ENCODE measurements at places on chromosomes 6 and 20.

GRCh38 chr6:129641344-129641743, 68.6 kb downstream of the ARHGAP18 start:
- DNase-seq: peak; percentile 57

DNA sequence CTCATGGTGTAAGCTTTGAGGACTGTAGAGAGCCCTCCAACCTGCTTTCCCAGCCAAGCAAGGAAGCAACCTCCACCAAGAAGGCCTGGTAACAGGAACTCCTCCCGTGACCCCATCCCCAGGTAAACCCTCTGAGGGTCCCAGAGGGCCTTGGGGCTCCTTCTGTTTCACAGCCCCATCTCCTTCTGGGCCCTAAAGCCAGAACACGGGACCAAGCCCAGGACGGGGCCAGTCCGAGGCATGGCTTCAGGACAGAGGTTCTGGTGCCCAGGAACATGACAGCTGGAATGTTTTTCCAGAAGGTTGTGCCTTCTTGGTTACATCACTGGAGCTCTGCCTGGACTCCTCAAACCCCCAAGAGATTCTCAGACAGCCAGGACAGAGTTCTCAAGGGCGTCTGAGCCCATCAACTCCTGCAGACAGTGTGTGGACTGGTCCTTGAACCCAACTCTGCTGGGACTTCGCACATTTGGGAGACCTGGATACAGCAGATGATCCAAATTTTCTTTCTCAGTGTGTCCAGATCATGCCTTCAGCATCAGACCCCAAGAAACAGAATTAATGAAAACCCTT, 43.1 kb downstream of the RRBP1 start:
- DNase-seq: no peak

DNA sequence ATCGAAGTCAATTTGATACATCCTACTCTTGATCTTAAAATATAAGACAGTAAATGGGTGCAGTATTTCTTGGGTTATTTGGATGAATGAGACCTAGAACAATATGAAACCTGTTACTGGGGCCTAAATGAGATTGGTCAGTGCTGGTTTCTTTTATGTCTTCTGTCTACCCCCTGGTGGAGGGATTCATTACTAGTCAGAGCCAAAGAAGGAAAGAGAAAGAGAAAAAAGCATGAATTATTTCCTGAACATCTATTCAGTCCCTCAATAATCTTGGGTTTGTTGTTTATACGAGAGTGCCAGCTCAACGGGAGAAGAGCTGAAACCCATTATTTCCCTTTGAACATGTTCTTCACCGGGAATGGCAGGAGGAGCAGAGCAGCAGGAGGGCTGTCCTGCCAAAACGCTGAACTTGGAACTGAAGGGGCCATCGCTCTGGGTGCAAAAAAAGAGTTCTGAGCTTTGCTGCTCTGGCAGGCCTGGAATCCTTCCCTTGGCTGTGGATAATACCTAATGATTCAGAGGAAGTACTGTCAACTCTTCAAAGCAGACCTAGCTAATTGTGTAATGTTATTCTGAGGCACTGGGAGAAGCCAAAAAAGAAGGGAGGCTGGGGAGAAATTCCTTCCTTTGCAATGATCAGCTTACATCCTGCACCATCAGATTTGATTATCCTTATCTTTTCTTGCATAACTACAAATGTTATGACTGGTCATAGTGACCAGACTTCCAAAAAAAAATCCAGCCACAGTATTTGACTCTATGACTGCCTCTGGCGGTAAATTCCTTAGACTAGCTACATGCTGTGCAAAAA, 72.0 kb downstream of the BLOC1S5 start:
- DNase-seq: peak; percentile 82

GRCh38 chr6:50128420-50129005, 78.8 kb upstream of the DEFB112 start:
- DNase-seq: peak; percentile 17

DNA sequence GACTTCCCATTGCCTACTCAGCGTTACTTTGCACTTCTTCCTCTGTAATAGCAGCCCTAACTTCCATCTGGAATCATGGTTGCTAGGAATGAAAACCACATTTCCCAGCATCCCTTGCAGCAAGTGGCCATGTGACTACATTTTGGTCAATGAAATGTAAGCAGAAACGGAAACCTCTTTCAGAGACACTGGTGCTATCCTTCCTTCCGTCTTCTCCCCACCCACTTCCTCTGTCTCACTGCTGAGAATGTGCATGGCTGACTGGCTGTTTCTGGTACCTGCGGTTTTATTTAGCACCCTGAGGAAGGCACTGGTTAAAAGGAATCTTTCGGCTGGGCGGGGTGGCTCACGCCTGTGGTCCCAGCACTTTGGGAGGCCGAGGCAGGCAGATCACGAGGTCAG, 107.4 kb downstream of the SCML4 start:
- DNase-seq: no peak

- DNase-seq: no peak
Measured at GRCh38 chr20:61340157-61340556, 88.1 kb downstream of the CDH4 start.

GRCh38 chr6:37435816-37436215, 2.8 kb downstream of the CMTR1 start:
- DNase-seq: no peak

DNA sequence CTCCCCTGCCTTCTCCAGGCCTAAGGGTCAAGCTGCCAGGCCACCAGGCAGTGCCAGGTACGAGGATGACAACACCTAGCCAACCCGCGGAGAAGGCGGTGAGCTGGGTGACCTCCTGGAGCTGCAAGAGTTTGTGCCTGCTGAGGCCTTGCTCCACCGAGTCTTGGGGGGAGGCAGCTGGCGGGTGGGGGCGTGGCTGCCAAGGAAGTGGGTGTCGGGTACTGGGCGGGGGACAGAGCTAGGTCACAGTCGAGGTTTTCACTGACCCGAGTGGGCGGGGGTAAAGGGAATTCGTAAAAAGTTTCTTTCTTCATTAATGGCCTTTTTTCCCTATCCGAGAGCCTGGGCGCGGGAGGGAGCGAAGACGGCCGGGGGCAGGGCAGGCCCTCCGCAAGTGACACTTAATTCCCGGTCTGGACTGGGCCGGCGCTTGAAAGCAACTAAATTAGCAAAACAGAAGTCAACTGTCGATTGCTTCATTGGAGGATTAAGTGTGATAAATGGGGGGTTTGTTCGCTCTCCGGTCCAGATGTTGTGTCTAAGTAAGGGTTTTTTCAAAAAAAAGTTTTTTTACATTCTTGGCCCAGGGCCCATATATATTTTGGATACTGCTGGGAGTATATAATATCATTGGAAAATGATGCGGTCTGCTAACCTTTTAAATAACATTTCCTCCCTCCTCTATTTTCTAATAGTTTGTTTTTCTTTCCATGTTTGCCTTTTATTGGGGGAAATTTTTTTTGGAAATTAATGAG, 43.1 kb upstream of the FOXP4 start:
- no peak for DNase-seq

DNA sequence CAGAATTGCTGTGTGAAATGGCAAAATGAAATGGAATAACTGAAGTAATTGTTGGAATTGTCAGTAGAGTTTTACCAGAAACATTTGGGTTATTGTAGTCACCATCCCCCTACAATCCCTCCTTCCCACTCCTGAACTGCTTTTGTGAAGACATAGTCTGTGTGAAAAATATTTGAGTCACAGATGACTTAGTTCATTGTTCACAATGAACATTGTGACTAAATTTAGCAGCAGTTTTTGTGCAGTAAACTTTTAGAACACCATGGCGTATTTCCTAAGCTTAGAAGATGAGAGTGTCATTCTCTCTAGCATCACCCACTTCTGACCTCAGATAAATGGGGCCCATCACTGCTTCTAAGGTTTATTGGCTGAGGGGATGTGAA, 11.0 kb downstream of the OTOR start:
- DNase-seq: no peak

- peak; percentile 30 for DNase-seq
Measured at GRCh38 chr6:153038378-153039057, 36.0 kb upstream of the MTRF1L start.

GRCh38 chr6:127475823-127476176, 16.6 kb upstream of the KIAA0408 start:
- no peak for DNase-seq

DNA sequence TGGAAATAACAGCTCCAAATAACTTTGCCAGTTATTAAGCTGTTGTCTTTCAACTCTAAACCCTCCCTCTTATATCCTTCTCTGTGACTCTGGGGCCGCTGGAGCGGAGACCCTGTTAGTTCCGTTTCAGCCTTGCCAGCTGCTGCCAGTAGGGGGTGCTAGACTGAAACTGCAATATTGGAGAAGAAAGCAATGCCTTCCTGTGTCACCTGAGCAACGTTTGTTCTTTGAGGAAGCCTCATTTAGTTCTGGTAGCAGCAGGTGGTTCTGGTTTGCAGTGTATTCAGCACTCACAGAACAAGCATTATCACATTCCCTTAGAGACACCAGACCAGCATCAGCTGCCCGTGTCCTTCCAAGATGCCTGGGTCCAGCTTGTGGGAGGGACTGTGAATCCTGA, 22.9 kb upstream of the JAG1 start:
- DNase-seq: no peak

- DNase-seq: no peak
Measured at GRCh38 chr6:163670336-163670735, 255.8 kb downstream of the QKI start.

- no peak for DNase-seq
Measured at GRCh38 chr6:50959081-50959641, 140.5 kb downstream of the TFAP2B start.

GRCh38 chr6:102701019-102701418, 1307.5 kb downstream of the GRIK2 start:
- DNase-seq: no peak

GRCh38 chr20:39751557-39752137, 789.5 kb downstream of the DHX35 start:
- no peak for DNase-seq

- DNase-seq: no peak
Measured at GRCh38 chr20:37602634-37603033, 75.0 kb upstream of the BLCAP start.

- DNase-seq: peak; percentile 28
Measured at GRCh38 chr6:151400473-151400872, 9.1 kb upstream of the ZBTB2 start.

GRCh38 chr6:143513410-143513809, 1.9 kb upstream of the FUCA2 start:
- DNase-seq: no peak

- DNase-seq: no peak
Measured at GRCh38 chr6:21073318-21073839, 520.2 kb upstream of the SOX4 start.

DNA sequence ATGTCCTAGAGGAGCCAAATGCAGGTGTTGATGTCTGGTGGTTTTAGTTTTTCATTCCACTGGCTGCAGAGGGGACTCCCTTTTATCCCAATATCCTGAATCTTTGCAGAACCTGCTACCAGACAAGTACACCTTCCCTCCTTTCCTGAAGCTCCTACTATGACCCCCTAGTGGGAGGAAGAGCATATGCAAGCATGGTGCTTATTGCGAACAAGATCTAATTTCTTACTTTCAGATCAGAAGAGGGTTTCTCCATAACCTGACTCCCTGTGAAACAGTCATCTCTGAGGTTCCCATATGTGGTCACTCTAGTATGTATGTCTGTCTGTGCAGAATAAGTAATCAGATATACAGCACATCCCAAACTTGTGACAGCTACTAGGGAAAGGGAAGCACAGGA, 277.2 kb downstream of the ARHGAP18 start:
- peak; percentile 4 for DNase-seq

GRCh38 chr6:9732056-9732455, 682.8 kb downstream of the TFAP2A start:
- no peak for DNase-seq

DNA sequence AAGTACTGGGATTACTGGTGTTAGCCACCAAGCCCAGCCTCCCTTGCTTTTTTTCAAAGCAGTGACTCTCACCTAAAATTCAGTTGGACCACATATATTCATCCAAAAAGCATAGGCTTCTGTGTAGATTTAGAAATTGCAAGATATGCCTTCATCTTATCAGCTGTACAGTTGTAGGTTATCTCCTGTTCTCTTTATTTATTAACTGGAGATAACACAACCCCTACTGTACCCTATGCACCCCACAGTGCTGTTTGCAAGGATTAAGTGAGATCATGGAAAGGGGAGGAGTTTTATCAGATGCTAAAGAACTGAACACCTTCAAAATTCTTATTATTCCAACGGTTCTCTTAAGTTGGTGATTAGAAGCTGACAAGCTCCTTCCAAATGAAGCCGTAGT, 164.4 kb upstream of the JARID2 start:
- DNase-seq: no peak

DNA sequence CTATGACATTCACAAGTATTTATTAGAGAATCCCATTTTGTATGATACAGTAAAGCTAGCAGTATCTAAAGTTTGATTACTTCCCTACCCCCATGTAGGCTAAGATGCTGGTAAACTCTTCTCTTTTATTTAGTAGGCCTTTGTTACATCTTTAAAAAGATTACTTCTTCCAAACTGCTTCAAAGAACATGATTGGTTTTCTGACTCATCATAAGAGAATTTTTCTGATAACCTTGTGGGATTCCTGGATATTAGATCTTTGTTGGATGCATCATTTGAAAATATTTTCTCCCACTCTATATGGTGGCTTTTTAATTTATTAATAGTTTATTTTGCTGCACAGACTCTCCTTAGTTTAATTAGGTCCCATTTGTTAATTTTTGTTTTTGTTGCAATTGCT, 898.3 kb upstream of the ADGRB3 start:
- DNase-seq: no peak

- DNase-seq: no peak
Measured at GRCh38 chr6:160457823-160458222, 109.6 kb downstream of the SLC22A3 start.

- DNase-seq: peak; percentile 45
Measured at GRCh38 chr6:131029626-131030297, 33.3 kb downstream of the EPB41L2 start.

DNA sequence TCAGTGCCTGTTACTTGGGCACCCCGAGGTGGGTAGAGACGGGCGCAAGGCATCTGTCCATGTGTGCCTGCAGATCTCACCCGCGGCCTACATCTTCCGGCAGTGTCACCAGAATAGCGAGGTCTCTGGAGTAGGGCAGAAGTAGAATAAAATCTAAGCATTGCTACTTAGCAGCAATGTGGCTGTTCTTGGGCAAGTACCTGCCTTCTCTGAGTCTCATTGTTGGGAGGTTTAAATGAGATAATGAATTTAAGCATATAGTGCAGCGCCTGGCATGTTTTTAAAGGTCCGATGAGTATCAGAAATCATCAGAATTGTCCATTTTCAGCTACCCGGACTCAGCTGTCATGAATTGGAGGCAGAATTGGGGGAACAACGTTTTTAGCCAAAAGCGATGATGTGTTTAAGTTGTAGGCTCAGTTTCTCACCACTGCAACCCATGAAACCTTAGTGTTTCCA, 800 bp downstream of the ABCC10 start:
- DNase-seq: no peak

DNA sequence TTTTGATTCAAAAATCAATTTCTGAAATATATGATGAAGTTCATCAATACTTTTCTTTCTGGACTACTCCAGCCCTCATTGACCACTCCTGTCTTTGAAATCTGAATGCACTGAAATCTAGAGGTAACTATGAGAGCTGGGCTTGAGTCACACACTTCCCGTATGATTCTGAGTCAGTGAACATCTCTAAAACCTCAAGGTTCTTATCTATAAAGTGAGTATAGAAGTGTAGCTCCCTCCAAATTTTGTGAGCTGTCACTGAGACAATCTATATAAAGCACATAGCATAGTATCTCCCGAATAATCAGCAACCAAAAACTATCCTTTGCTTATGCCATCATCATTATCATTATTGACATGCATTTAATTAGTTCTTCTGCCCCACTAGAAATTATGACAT, 182.4 kb downstream of the TSHZ2 start:
- DNase-seq: no peak

All from AG08395 (cell line).